Ascending aorta (tissue), 2 donors: ENCODE measurements at places on chromosomes 3 and 15.

GRCh38 chr15:96849271-96849900 lies 518.9 kb downstream of the NR2F2 start:
- no peak for DNase-seq
- H3K27me3 ChIP-seq: no peaks in the 10 kb centered on the region
- H3K36me3 ChIP-seq: no peaks in the 10 kb centered on the region
- H3K4me3 ChIP-seq: no peak overlapping the region
- no peak overlapping the region for H3K27ac ChIP-seq

- H3K4me1 ChIP-seq: no peaks in the 10 kb centered on the region
- H3K36me3 ChIP-seq: no peaks in the 10 kb centered on the region
- peak overlapping the region; percentile 58 for H3K27ac ChIP-seq
Observed at GRCh38 chr15:71691458-71692417, 118.6 kb upstream of the NR2E3 start.

DNA sequence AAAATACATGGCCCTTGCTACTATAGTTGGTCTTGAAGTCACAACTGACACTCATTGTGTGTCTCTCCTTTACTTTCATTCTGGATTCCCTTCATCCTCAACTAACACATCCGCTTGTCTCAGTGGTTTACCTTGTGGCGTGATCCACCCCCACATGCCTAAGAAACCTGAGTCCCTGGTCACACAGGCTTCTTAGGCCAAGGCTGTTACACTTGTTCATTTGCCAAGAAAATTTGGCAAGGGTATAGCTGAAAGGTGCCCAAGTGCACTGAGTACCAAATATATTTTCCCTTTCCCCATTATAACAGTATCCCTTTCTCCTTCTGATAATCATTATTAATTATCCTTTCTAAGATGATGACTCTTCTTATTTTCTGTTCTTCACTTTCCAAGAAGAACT lies 207.6 kb upstream of the STAC start:
- H3K4me1 ChIP-seq: no peaks in the 10 kb centered on the region
- no peaks in the 10 kb centered on the region for H3K36me3 ChIP-seq
- H3K27ac ChIP-seq: no peak overlapping the region
- H3K27me3 ChIP-seq: no peaks in the 10 kb centered on the region
- H3K4me3 ChIP-seq: no peak overlapping the region
- no peak for DNase-seq

DNA sequence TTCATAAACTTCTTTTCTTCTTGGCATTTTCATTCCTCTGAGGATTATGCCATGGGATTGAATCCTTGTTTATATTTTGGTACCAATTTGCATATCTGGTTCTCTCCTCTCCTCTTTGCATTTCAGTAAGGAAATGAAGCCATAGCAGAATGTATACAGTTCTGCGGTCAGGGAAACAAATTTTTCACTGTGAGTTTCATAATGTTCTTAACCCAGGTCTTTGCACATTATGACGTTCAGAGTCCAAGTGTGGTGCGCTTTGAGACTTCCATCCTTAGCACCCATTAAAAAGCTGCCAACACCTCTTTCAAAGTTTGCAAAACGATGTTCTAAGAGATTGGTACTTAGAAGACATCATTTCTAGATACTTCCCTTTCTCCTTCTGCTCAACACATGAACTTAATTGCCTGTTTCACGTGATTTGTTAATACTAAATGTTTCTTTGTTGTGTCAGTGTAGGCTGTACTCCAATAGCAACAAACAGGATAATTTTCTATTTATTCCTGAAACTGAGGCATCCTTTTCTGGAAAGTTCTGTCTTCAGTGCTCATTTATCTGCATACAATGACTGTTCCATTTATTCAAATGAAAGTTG lies 953.1 kb upstream of the NR2F2 start:
- DNase-seq: no peak
- no peaks in the 10 kb centered on the region for H3K36me3 ChIP-seq
- H3K27me3 ChIP-seq: no peaks in the 10 kb centered on the region
- H3K27ac ChIP-seq: no peak overlapping the region

DNA sequence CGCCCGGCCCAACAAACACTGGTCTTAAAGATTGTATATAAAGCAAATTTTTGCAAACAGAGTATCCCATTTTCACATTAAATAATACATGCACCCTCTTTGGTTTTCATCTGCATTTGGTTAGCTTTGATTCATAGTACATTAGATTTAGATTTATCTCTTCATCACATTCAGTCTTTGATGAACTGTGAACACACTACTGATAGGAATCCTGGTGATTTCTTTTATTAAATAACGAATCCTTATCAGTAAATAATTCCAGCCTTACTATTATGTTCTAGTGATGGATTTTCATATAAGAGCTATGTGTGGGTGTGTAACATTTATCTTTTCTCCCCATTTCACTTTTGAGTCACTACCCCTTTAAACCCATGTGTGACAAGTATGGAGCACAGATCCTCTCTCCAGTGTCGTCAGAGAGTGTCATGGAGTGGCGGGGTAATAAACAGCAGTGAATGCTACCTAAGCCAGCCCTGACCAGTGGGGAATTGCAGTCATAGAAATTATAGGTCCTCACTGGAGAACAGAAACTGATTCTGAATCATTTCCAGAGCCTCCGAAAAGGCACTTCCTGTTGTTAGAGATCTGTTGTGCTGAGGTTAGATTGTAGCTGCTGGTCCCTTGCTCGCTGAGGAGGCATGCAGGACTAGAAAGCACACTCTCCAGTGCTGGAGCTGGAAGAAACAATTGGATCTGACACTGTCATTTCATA lies 22.0 kb downstream of the SLC7A14 start:
- H3K4me1 ChIP-seq: no peaks in the 10 kb centered on the region
- no peaks in the 10 kb centered on the region for H3K36me3 ChIP-seq
- no peaks in the 10 kb centered on the region for H3K27me3 ChIP-seq
- no peak overlapping the region for H3K27ac ChIP-seq
- no peak overlapping the region for H3K4me3 ChIP-seq

DNA sequence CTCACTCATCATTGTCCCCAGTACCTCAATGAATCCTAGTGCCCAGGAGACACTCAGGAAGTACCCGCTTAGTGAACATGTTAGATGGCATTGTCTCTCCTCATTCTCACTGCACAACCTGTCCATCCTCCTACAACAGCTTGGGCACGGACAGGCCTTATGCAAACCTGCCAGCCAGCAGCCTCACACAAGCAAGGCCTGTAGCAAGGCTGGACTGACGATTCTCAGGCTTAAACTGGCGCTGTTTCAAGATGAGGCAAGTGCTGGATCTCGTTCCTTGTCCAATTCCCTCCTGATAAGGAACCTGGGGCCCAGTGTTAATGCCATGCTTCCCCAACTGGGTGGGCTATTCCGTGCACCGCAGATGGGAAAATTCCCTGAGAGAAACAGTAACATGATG lies 59.0 kb downstream of the CDCP1 start:
- H3K36me3 ChIP-seq: no peaks in the 10 kb centered on the region
- no peak overlapping the region for H3K4me3 ChIP-seq
- no peak for DNase-seq
- no peaks in the 10 kb centered on the region for H3K27me3 ChIP-seq
- H3K27ac ChIP-seq: no peak overlapping the region

DNA sequence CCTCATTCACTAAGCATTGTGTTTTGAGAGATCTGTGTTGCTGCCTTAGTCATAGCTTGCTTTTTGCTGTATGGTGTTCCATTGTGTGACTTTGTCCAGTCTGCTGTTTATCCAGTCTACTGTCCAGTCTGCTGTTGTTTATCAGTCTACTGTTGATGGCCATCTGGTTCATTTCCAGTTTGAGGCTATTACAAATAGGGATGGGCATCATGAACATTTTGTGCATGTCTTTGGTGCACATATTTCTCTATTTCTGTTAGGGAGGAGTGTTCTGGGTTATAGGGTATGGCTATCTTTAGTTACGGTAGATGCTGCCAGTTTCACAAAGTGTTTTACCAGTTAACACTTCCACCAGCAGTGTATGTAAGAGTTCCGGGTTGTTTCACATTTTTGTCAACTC lies 22.2 kb upstream of the CLEC3B start:
- H3K36me3 ChIP-seq: peaks cover 78% of the 10 kb centered on the region
- no peaks in the 10 kb centered on the region for H3K27me3 ChIP-seq
- no peak overlapping the region for H3K4me3 ChIP-seq
- H3K27ac ChIP-seq: no peak overlapping the region

GRCh38 chr15:78359041-78359808 lies 19.1 kb downstream of the CRABP1 start:
- H3K4me1 ChIP-seq: no peaks in the 10 kb centered on the region
- no peaks in the 10 kb centered on the region for H3K27me3 ChIP-seq
- no peaks in the 10 kb centered on the region for H3K36me3 ChIP-seq
- H3K27ac ChIP-seq: no peak overlapping the region
- DNase-seq: no peak

GRCh38 chr15:38531509-38531908 lies 33.1 kb downstream of the RASGRP1 start:
- no peaks in the 10 kb centered on the region for H3K27me3 ChIP-seq
- no peaks in the 10 kb centered on the region for H3K4me1 ChIP-seq
- no peaks in the 10 kb centered on the region for H3K36me3 ChIP-seq
- no peak overlapping the region for H3K27ac ChIP-seq

DNA sequence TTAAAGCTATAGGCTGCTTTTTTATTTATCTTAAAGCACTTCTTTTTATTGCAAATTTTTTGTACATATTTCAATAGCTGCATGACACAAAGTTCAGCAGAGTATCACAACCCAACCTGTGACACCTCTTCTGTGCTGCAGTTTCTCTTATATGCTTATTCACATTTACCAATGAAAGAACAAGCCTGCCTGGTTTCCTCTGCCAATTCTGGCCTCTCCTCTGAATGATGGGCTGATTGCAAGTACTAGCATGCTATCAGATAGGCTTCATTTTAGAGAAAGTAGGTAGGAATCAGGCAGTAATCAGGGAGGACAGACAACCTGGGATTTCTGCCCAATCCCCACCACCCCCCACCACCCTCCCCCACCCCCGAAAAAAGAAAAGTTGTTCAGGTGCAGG lies 26.6 kb downstream of the ACKR4 start:
- no peaks in the 10 kb centered on the region for H3K4me1 ChIP-seq
- no peak overlapping the region for H3K4me3 ChIP-seq
- H3K27ac ChIP-seq: peak overlapping the region; percentile 22

- H3K27me3 ChIP-seq: no peaks in the 10 kb centered on the region
- H3K4me1 ChIP-seq: no peaks in the 10 kb centered on the region
- DNase-seq: no peak
- H3K4me3 ChIP-seq: no peak overlapping the region
- peaks cover 65% of the 10 kb centered on the region for H3K36me3 ChIP-seq
Observed at GRCh38 chr3:122691195-122691594, 10.6 kb downstream of the PARP14 start.

- no peaks in the 10 kb centered on the region for H3K36me3 ChIP-seq
- no peak overlapping the region for H3K4me3 ChIP-seq
- H3K4me1 ChIP-seq: no peaks in the 10 kb centered on the region
- H3K27me3 ChIP-seq: no peaks in the 10 kb centered on the region
- DNase-seq: no peak
Observed at GRCh38 chr3:165918657-165918979, 81.4 kb upstream of the BCHE start.

GRCh38 chr3:37210230-37210629 lies 35.8 kb upstream of the LRRFIP2 start:
- peak overlapping the region; percentile 14 for H3K27ac ChIP-seq
- H3K4me1 ChIP-seq: no peaks in the 10 kb centered on the region
- H3K36me3 ChIP-seq: no peaks in the 10 kb centered on the region
- DNase-seq: no peak
- no peak overlapping the region for H3K4me3 ChIP-seq

DNA sequence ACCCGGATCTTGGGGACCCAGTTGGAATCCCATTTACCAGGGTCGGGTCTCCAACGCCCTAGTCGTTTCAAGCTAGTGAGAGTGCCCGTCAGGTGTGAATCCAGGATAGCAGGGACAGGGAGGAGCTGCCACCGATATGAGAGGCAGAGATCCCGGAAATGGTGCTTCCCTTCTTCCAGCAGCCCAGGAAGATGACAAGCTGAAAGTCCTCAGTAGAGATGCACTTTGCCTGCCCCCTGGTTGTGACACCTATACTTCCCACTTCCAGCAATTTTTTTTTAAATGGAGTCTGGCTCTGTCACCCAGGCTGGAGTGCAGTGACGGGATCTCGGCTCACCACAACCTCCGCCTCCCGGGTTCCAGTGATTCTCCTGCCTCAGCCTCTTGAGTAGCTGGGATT lies 503.0 kb downstream of the NTRK3 start:
- no peak overlapping the region for H3K4me3 ChIP-seq
- no peaks in the 10 kb centered on the region for H3K27me3 ChIP-seq
- no peaks in the 10 kb centered on the region for H3K36me3 ChIP-seq
- peaks cover 4% of the 10 kb centered on the region for H3K4me1 ChIP-seq
- no peak overlapping the region for H3K27ac ChIP-seq
- DNase-seq: no peak

DNA sequence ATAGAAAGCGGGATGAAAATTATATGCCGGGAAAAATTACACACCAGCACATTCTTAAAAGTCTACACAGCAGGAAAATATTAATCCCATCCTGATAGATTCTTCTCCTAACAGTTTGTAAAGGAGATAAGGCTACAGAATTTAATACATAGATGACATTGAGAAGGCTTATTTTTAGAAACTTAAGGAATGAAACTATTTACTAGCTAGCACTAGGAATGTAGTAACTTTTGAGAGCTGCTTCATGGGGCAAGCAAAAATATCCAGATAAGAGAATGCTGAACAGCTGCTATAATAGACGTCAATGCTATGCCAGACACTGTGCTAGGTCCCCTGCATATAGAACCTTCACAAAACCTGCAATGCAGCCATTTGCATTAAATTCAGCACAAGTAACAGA lies 912.7 kb upstream of the NR2F2 start:
- peak overlapping the region; percentile 45 for H3K27ac ChIP-seq
- no peak overlapping the region for H3K4me3 ChIP-seq
- DNase-seq: no peak
- H3K4me1 ChIP-seq: no peaks in the 10 kb centered on the region
- no peaks in the 10 kb centered on the region for H3K27me3 ChIP-seq
- no peaks in the 10 kb centered on the region for H3K36me3 ChIP-seq

- no peaks in the 10 kb centered on the region for H3K27me3 ChIP-seq
- no peak overlapping the region for H3K27ac ChIP-seq
- H3K4me3 ChIP-seq: no peak overlapping the region
Observed at GRCh38 chr3:179158336-179159039, 10.3 kb downstream of the PIK3CA start.

- H3K27ac ChIP-seq: no peak overlapping the region
- DNase-seq: no peak
- H3K27me3 ChIP-seq: no peaks in the 10 kb centered on the region
- H3K4me3 ChIP-seq: no peak overlapping the region
- no peaks in the 10 kb centered on the region for H3K4me1 ChIP-seq
- no peaks in the 10 kb centered on the region for H3K36me3 ChIP-seq
Observed at GRCh38 chr3:69718866-69719586, 20.2 kb upstream of the MITF start.

DNA sequence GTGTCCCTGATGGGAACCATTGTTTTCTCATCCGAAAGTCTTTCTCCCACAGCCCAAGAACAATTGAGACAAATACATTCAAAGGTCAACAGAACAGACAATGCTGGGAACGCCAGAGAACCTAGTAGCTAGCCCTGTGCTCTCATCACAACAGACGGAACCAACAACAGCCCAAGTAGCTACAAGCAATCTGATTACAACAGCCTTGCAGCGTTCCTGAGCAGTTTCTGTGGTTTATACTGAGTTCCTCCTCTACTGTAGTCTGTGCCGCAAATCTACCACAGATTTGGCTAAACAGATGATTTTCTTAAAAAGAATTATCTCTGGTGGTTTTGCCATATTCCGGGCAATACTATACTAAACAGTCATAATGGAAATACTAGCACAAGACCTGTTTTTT lies 435.6 kb downstream of the MECOM start:
- no peaks in the 10 kb centered on the region for H3K27me3 ChIP-seq
- peaks cover 29% of the 10 kb centered on the region for H3K4me1 ChIP-seq
- peak overlapping the region; percentile 42 for H3K27ac ChIP-seq
- no peaks in the 10 kb centered on the region for H3K36me3 ChIP-seq
- H3K4me3 ChIP-seq: no peak overlapping the region

GRCh38 chr15:64149424-64149823 lies 2.1 kb upstream of the SNX22 start:
- peaks cover 17% of the 10 kb centered on the region for H3K27me3 ChIP-seq
- H3K4me1 ChIP-seq: peaks cover 26% of the 10 kb centered on the region
- H3K27ac ChIP-seq: no peak overlapping the region
- H3K4me3 ChIP-seq: no peak overlapping the region
- DNase-seq: no peak
- peaks cover 15% of the 10 kb centered on the region for H3K36me3 ChIP-seq
